ENCODE measurements at places on chromosomes 13 and 19.
A peak's percentile ranks its signal among the peaks of the same experiment; 100 is the strongest.

DNA sequence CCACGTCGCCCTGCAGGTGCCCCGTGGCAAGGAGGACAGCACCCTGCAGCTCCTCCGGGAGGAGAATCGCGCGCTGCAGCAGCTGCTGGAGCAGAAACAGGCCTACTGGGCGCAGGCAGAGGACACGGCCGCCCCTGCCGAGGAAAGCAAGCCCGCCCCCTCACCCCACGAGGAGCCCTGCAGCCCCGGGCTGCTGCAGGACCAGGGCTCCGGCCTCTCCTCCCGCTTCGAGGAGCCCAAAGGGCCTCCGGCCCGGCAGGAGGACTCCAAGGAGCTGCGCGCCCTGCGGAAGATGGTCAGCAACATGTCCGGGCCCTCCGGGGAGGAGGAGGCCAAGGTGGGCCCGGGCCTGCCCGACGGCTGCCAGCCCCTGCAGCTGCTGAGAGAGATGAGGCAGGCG, 11.6 kb downstream of the CBY2 start:
- no peak for DNase-seq

GRCh38 chr19:55370305-55370988, at the start of gene IL11:
Gene IL11 (minus strand): TSS chr19:55370463. CDS start chr19:55370310, 153 bp downstream.
- no peak for DNase-seq

DNA sequence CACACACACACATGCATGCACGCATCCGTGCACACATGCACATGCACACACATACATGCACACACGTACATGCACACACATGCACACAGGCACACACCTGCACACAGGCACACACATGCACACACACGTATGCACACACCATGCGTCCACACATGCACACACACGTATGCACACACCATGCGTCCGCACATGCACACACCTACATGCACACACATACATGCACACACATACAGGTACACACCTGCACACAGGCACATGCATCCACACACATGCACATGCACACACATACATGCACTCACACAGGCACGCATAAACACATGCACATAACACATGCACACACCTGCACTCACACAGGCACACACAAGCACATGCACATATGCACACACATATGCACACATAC, 112.1 kb downstream of the DPF1 start:
- no peak for DNase-seq

DNA sequence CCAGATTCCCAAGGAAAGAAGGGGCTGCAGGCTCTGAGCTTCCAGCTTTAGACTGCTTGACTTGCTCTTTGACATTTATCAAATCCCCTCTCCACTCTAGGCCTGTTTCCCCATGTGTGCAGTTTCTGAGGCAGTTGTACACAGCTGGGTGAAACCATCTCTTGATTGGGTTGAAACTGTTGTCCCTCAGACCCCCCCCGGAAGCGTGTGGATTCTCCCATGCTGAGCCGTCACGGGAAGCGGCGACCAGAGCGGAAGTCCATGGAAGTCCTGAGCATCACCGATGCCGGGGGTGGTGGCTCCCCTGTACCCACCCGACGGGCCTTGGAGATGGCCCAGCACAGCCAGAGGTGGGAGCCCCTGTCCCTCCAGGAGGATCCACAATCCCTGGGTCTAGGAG, 19.7 kb downstream of the BRSK1 start:
- no peak for DNase-seq

GRCh38 chr19:3565139-3565538, 7.6 kb upstream of the HMG20B start:
- peak; percentile 93 for DNase-seq
